ENCODE measurements at places on chromosomes 12 and 14.
A peak's percentile ranks its signal among the peaks of the same experiment; 100 is the strongest.

DNA sequence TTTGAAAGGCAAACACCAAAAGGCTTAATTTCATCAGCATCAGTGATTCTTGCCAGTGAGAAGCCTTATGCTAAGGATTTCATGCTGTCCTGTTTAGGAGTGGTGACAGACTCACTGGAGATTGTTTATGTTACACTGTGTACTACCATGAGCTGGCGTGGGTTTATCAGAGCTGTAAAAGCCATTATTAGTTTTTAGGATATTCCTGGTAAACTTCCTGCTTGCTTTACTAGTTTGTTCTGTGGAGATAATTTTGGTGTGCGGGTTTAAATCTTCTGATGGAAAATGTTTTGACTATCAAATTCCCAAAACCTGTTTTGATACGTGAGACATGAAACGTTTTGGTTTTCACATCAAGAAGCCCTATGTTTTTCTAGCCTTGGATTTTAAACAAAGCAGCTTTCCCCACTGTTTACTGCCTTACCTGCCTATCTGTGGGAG, 15.2 kb downstream of the PPFIBP1 start:
- DNase-seq = no peak

GRCh38 chr12:104689635-104690034, 232.9 kb downstream of the CHST11 start:
- no peak for DNase-seq

DNA sequence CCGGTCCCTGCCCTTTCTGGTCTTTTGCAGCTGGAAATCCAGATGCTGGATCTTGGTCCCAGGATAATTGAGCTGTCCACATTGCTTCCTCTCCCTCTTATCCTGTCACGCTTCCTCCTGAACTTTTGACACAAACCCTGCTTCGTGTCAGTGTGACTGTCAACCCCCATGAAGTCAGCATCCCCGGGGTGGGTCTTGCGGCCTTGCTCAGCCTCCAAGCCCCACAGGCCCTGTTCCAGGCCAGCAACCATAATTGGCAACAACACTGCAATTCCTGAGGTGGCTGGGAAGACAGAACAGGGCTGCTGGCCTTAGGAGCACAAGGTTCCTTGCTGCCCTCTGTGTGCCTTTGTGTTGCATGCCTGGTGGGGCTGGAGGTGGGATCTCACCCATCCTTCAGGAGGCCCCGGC, 74.9 kb downstream of the NTF3 start:
- no peak for DNase-seq

DNA sequence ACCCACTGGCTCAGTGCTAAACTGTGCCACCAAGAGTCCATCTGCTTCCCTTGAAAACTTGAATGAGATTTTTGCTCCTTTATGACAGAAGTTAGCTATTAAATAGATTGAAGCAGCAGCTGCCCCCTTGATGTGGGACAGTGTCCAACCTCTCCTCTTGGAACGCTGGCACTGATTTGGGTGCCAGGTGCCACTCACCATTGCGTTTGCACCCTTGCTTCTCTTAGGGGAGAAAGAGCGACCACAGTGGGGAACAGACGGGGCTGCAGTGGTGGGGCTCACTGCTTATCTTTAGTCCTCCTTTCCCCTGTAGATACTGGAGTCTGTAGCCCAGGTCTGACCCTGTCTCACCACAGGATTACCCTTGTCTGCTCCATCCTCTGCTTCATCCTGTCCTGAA, 9.4 kb downstream of the EP400 start:
- no peak for DNase-seq

DNA sequence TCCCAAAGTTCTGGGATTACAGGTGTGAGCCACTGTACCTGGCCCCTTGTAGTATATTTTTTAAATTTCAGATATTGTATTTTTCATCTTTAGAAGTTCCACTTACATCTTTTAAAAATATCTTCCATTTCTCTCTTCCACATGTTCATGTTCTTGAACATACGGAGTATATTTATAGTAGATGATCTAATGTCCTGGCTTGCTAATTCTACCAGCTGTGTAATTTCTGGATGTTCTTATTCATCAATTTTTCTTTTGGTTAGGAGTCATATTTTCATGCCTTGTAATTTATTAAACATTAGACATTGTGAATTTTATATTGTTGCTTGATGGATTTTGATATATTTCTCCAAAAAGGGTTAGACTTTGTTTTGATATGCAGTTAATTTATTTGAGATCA, 30.8 kb downstream of the NTN4 start:
- no peak for DNase-seq

- DNase-seq = no peak
Measured at GRCh38 chr14:66541627-66542026, 33.7 kb downstream of the GPHN start.

DNA sequence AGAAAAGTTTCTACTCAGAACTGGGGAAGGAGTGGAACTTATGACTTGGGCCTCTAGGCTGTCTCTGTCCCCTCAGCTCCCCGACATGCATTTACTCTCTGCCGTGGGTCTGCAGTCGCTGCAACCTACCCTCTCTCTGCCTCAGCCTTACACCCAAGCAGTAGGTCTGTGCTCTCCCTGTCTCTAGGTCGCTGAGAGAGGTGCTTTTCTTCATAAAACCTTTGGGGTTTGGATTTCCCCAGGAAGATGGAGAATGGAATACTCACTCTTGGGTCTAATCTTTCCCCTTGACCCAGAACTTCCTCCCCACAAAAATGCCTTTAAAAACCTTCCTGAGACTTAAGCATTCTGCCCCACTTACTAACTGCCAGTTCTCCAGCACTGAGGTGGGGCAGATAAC, 12.9 kb downstream of the GPR84 start:
- DNase-seq = no peak

DNA sequence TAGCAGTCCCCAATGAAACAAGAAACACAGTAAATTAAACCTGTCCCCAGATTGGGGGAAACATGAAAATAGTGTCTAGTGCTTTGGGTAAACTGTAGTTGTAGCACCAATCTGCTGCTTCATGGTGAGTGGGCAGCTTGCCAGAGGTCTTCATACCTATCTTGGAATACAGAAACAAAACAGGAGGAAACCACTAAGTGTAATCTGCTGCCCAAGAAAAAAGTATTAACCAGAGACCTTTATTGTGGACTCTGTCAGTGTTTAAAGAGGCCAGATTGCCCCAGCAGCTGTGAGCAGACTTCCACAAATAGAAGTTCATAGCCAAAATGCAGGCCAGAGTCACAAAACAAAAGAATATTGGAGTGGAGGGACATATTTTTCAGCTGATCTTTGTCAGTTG, 2.3 kb downstream of the ISCU start:
- no peak for DNase-seq

GRCh38 chr14:65106316-65106715, 4.0 kb upstream of the MAX start:
- no peak for DNase-seq

GRCh38 chr14:68784978-68785533, 7.8 kb downstream of the ZFP36L1 start:
- no peak for DNase-seq

DNA sequence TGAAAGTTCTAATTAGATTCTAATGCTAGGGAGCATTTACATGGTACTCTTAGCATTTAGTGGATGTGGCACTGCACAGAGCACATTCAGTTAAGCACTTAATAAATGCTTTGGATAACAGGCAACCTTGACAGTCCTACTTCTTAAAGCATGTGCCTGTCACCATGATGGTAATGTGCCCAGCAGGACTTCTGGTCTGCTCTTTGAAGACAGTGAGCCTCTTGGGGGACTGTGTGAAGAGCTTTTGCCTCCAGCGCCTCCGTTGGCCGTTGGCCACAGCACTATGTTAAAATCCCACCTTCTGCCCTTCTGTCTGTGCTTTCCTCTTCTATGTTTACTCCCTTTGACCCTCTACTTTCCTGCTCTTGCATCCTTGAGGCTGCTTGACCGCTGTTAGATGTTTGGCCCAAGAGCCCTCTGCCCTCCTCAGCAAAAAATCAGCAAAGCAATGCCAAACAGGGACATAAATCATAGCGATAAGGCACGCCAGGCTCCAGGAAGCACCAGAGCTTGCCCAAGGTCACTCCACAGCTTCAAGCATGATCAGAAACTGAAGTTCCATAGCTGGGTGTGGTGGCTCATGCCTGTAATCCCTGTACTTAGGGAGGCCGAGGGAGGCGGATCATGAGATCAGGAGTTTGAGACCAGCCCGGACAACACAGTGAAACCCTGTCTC, 8.3 kb downstream of the CDKL1 start:
- peak; percentile 63 for DNase-seq

DNA sequence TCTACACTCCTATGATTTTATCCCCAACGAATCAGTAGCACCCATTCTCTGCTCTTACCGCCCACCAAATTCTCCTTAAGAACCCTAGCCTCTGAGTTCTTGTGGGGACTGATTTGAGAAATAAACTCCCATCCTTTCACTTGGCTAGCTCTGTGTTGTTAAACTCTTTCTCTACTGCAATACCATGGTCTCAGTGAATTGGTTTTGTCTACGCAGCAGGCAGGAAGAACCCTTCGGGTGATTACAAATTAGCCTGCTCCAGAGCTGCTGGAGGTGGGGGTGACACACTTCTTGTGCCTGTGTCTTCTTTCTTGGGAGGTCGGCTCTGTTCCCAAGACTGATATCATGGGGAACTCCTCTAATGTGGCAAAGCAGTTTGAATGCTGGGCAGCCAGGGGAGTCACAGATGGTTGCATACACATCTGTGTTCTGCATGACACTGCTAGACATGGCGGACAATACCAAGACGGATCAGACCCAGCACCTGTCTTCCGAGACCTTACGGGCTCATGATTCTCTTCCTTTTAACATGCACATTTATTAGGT, 1.6 kb upstream of the C1S start:
- DNase-seq = no peak

- DNase-seq = no peak
Measured at GRCh38 chr12:71865166-71865713, 25.7 kb downstream of the TBC1D15 start.

- no peak for DNase-seq
Measured at GRCh38 chr12:113537046-113537750, 65.5 kb upstream of the LHX5 start.

- no peak for DNase-seq
Measured at GRCh38 chr14:51500776-51501175, 150.9 kb upstream of the FRMD6 start.

- no peak for DNase-seq
Measured at GRCh38 chr12:109847142-109847735, 14.0 kb upstream of the TRPV4 start.

DNA sequence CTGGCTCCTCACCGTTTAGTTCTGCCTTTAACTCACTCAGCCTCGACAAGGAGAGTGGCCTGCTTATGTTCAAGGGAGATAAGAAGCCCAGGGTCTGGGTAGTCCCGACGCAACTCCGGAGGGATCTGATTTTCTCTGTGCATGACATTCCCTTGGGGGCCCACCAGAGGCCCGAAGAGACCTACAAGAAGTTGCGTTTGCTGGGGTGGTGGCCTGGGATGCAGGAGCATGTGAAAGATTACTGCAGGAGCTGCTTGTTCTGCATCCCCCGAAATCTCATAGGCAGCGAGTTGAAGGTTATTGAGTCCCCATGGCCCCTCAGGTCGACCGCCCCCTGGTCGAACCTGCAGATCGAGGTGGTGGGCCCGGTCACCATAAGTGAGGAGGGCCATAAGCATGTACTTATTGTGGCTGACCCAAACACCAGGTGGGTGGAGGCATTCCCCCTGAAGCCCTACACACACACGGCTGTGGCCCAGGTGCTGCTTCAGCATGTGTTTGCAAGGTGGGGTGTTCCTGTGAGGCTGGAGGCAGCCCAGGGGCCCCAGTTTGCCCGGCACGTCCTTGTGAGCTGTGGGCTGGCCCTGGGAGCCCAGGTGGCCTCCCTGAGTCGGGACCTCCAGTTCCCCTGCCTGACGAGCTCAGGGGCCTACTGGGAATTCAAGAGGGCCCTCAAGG, 13.1 kb downstream of the CBLN3 start:
- no peak for DNase-seq

DNA sequence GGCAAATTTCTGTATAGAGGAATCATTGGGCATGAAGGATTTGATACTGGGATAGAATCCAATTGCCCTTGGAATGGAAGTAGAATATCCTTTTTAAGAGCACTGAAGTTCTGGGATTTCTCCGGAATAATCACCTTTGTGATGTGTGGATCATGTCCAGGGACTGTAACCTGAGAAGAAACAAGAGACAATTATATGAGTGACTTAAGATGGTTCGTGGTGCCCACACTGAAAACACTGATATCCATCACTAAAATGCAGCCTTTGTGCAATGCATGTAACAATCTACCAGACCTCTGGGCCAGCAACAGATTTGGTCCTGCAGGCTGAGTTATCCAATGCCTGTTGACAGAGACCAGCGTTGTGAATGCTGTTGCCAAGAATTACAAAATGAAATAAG, 48.5 kb downstream of the MDM2 start:
- DNase-seq = no peak

DNA sequence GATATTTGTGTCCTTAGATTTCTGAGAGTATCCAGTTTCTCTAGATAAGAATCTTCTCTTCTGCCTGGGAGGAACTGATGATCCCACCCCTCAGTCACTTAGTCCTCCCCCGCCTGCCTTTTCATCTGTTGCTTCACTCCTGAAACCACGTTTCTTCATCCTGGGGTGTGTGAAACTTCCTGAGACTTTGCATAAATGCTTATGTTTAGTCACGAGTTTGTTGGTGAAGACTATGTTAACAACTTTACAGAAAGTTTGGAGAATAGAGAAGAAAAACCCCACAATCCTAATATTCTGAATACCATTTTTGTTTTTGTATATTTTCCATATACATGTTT, 33.2 kb downstream of the MARK3 start:
- DNase-seq = no peak

- no peak for DNase-seq
Measured at GRCh38 chr14:51139121-51139681, 44.3 kb upstream of the TRIM9 start.

- DNase-seq = no peak
Measured at GRCh38 chr12:2652401-2653081, 142.2 kb upstream of the FKBP4 start.

DNA sequence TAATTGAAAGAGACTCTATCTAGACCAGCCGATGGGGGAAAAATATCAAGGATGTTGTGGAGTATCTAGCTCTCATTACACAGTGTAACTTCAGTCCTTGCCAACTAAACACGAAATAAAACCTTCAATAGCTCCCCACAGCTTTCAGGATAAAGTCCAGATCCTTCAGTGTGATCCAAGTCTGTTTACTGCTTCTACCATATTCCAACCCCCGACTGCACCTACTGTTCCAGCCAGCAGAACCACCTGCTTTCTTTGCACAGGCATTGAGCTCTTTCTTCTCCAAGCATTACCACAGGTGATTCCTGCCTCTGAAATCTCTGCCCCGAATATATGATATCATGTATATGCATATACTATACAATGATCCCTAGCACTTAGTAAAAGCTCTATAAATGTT, 2.2 kb upstream of the LRRC23 start:
- DNase-seq = no peak

GRCh38 chr12:93145086-93145485, 216.0 kb upstream of the EEA1 start:
- no peak for DNase-seq

- no peak for DNase-seq
Measured at GRCh38 chr14:73234029-73234428, 3.3 kb upstream of the PAPLN start.
